ENCODE measurements at places on chromosomes 3 and 15.

DNA sequence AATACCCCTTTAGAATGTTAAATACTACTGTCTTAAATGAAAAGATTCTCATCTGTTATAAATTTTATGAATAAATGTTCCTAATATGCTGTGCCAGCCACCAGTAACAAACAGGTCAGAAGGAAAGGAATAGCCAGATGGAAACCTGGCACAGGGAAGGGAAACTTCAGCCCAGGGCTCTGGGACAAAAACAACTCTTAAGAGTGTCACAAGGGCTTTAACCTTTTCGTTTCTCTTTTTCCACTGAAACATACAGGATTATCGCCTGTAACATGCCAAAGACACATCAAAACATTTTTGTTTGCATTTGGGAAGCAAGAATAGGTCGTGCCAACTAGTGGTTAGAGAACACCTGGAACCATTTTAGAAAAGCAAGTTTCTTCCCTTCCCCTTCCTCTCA is 109.0 kb upstream of the NEDD4 start:
- no peak overlapping the region for H3K4me3 ChIP-seq
- H3K4me1 ChIP-seq = no peaks in the 10 kb centered on the region
- H3K27me3 ChIP-seq = no peaks in the 10 kb centered on the region
- H3K36me3 ChIP-seq = peaks cover 16% of the 10 kb centered on the region
- no peak overlapping the region for H3K27ac ChIP-seq
- DNase-seq = no peak

DNA sequence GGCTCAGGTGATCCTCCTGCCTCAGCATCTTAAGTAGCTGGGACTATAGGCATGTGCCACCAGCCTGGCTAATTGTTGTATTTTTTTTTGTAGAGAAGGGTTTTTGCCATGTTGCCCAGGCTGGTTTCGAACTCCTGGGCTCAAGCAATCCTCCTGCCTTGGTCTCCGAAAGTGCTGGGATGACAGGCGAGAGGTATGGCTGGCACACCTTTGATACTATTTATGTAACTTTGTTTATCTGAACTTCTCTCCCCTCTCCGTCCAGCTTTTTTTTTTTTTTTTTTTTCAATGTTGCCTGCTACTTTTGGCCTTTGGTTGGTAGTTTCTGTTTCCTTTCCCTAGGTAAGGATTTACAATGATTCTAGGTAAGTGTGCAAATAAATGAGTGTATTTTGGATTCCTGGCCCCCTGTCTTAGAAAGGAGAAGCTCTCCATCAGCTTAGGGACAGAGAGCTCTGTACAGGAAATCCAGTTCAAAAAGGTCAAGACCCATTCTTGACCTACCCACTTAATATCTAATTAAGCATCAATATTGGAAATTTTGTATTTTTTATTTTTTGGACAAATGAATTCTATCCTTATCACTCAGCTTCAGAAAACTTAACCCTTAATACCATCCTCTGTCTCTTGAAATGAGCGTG is 6.8 kb downstream of the ARL6IP5 start:
- peaks cover 90% of the 10 kb centered on the region for H3K4me1 ChIP-seq
- DNase-seq = no peak
- H3K36me3 ChIP-seq = peaks cover 30% of the 10 kb centered on the region
- peak overlapping the region; percentile 96 for H3K27ac ChIP-seq

- H3K4me3 ChIP-seq = no peak overlapping the region
- no peaks in the 10 kb centered on the region for H3K36me3 ChIP-seq
- no peak for DNase-seq
- no peaks in the 10 kb centered on the region for H3K27me3 ChIP-seq
Observed at GRCh38 chr3:48199117-48199516, 10.9 kb upstream of the CDC25A start.

- DNase-seq = no peak
- H3K27me3 ChIP-seq = peaks cover 5% of the 10 kb centered on the region
- peaks cover 5% of the 10 kb centered on the region for H3K36me3 ChIP-seq
- peaks cover 20% of the 10 kb centered on the region for H3K4me1 ChIP-seq
- no peak overlapping the region for H3K27ac ChIP-seq
Observed at GRCh38 chr15:97963779-97964178, 3.3 kb downstream of the ARRDC4 start.

DNA sequence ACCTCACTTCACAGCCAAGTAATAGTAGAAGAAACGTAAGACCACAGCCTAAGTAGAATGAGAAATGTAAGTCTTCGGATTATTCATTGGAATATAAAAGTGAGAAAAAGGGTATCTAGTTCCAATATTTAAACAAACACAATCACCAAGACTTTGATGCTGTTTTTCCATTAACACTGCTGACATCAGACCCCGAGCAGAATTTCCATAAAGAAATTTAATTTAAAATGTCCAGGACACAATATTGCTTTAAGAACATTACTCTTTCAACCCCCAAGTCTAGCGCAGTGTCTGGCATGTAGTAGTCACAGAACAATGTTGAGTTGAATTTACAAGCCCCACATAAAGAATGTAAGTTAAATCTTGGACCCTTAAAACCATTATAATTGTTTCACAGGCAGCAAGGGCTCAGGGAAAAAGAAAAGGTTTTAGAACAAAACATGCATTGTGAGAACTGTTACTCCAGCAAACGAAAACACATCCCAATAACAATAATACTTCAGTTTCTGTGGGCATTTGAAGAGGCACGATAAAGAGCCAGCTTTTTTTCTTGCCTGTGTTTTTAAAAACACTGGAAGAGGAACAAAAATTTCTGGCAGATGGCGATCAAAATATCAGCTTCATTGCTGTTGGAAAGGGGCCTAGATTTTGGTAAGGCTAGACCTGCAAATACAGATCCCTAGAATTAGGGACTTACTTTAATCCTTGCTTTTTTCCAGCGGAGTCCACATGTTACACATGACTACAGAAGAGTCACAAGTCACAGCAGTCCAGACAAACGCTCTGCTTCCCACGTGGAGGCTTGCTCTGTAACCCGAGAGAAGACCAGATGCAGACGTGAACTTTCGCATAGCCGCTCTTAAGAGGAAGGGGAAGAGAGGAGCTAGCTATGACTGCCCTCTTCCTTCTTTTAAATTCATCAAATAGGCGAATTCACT is 77.9 kb upstream of the IGSF10 start:
- no peaks in the 10 kb centered on the region for H3K4me1 ChIP-seq
- no peak overlapping the region for H3K27ac ChIP-seq
- no peaks in the 10 kb centered on the region for H3K27me3 ChIP-seq
- no peak overlapping the region for H3K4me3 ChIP-seq
